ENCODE measurements at places on chromosomes 5 and 9. TPM values are rescaled to one million over a fixed set of nuclear protein-coding genes. Genes with fewer than 3 reads are reported as not detected.

- ATAC-seq = no peak
Measured at GRCh38 chr9:4424891-4425290, 65.4 kb upstream of the SLC1A1 start.

The SPACA9 gene
- total RNA-seq = 17.2 TPM

- ATAC-seq = no peak
Measured at GRCh38 chr9:130276955-130277354, 11.4 kb downstream of the HMCN2 start.

DNA sequence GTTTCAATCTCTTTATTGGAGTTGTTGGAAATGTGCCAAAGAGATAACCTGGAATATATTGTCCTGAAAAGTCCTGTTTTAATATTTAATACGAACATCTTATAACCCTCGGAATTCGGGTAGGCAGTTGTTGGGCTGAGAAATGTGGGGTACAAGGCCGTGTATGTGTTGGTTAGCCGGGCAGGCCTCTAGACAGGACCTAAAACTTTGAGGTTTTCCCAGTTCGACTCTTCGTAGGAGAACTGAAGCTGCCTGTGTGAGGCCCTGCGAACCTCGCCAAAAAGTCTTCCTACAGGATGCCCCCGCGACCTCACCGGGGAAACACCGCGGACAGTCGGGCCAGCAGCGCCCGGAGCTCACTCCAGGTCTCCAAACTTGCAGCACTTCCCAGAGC lies 583 bp upstream of the TJP2 start:
- ATAC-seq = no peak

The ANXA2R gene
- total RNA-seq = 5.0 TPM

DNA sequence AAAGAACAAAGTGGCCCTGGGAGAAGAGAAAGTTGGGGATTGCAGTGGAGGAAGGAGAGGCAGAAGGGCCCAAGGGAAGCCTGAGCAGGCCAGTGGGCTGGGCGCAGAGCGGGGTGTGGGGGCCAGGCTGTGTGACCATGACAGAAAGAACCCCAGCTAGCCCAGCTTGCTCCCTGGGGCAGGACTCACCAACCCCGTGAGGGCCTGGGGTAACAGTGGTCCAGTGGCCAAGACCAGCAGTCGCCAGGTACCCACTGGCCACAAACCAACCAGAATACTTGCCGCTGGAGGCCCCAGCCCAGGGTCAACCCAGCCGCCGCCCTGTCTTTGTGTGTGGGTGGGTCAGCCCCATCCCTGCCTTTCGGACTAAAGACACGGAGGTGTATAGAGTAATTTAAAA lies 146.5 kb downstream of the CACNA1B start:
- ATAC-seq = no peak

DNA sequence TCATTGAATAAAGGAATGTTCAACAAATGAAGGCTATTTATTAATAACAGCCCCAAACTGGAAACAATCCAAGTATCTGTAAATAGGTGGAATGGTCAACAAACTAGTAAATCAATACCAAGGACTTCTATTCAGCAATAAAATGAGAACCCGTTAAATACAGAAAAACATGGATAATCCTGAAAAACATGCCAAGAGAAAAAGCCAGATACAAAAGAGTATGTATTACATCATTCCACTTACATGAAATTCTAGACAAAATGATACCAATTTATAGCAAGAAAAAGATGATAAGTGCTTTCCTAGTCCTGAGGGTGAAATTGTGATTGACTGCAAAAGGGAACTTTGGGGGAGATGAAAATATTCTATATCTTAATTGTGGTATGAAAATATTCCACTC lies 3.1 kb downstream of the PJA2 start:
- no peak for ATAC-seq

- ATAC-seq = no peak
Measured at GRCh38 chr9:82353631-82354278, 365.2 kb downstream of the SPATA31D1 start.

GRCh38 chr5:107700481-107700880 lies 29.7 kb upstream of the EFNA5 start:
- ATAC-seq = no peak

The ALDH7A1 gene
- 106 TPM for total RNA-seq

DNA sequence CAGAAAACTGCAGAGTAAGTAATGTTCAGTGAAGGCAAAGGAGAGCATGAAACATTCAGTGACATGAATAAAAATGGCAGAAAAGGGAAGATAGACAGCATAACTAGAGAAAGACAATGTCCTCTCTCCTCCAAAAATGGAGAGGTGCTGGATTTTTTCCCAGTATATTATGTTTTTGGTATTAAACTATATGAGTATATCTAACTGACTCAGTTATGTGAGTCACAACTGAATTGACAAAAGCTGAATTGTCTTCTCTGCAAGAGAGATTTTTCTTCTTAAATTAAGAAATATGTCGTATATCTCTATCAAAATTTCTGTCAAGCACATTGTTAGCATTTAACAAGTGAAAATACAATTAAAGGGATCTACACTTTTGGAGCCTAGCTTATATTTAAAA lies 375.1 kb downstream of the CHSY3 start:
- ATAC-seq = no peak

- ATAC-seq = no peak
Measured at GRCh38 chr9:5429873-5430564, 7.7 kb downstream of the PLGRKT start.

Data from motor neuron (in vitro differentiated cells).